Central memory CD8-positive, alpha-beta T cell (primary cell): ENCODE measurements at places on chromosomes 3 and 15.

DNA sequence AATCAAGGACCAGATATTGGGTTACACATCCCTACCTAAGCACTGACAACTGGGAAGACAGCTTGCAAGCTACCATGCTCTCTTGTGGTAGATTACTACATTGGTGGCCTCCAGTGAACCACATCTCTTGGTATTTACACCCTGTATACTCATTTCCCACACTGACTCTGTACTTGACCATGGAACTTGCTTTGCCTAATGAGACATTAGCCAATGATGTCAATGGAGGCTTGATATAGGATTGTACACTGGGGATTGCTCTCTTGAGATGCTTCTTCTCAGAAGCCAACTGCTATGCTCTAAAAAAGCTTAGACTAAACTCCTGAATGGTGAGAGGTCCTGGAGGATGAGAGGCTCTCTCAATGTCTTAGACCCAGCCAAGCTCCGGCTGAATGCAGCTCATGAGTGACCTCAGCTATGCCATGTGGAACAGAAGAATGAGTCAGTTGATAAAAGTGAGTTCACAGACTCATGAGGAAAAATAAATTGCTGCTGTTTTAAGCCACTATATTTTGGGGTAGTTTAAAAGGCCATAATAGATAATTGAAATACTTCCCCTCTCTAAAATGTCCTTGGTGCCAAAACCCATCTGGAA, 61.5 kb upstream of the GALNT15 start:
- DNase-seq = no peak

DNA sequence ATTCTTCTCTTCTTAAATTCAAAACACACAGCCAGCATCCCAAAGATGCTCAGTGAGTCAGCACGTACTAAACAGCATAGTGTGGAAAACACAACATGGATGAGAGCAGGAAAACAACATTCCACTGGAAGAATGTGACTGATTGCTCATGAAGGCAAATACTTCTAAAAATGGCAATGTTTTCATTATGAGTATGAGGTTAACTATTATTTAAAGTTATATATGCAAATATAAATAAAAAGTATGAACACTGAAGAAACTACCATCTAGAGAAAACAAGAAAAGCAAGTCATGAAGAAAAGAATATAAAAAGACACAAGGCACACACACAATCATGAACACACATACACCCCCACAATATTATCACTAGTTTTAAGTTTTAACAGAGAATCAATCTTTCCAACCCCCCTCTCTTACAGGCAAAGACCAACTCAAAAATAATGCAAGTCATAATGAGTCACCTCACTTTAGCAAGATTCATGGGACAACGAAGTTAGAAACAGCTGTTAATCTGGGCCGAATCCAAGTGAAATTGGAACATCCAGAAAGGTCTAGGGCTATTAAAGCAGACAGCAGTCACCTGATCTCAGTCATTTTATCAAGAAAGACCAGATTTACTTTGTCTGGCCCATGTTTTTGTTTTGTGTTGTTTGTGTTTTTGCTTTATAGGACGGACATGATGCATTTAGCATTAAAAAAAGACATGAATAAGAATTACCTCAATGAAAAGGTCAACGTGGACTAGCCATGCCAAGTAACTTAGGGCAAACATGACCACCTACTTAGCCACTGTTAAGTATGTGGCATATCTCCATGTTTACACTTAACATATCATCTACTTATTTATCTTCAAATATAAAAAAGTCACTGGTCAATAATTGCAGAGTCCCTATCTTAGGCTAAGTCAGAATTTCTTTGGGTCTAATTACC, 18.1 kb downstream of the GBE1 start:
- DNase-seq = no peak

DNA sequence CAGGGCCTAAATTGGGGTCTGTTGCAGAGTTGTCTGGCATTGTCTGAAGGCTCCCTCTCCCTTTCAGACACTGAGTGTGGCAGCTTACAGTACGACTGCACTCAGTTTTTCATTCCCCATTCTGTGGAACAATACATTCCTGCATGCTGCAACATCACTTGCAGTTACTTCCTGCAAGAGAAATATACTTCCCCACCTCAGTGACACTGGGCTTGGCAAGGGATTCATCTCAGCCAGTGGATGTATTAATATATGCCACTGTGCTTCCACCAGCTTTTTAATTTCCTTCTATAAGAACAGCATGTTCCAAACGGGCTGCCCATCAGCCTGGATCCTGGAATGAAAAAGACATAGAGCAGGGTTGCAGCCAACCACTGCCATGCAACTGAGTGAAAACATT, 23.1 kb downstream of the B3GALNT1 start:
- no peak for DNase-seq

- DNase-seq = no peak
Observed at GRCh38 chr3:196736670-196737374, 2.8 kb upstream of the PAK2 start.
